ENCODE measurements at places on chromosomes 7 and 10.

DNA sequence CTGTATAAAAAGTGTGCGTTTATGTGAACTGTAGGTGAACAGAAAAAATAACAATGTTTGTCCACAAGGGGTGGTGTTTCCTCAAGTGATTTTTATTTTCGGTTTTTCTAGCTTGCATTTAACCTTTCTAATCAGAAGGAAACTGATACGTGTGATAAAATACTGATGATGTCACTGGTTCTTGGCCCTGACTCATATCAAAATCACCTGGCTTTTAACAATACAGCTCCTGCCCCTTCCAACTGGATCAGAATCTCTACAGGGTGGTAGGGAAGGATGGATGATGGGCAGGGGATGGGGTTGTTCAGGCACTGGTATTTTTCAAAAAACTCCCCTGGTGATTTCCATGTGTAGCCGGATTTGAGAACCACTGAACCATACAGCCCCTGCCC lies 10.9 kb downstream of the NPFFR1 start:
- no peak for DNase-seq

GRCh38 chr10:63525021-63525420 lies 3.8 kb downstream of the REEP3 start:
- DNase-seq, result no peak

DNA sequence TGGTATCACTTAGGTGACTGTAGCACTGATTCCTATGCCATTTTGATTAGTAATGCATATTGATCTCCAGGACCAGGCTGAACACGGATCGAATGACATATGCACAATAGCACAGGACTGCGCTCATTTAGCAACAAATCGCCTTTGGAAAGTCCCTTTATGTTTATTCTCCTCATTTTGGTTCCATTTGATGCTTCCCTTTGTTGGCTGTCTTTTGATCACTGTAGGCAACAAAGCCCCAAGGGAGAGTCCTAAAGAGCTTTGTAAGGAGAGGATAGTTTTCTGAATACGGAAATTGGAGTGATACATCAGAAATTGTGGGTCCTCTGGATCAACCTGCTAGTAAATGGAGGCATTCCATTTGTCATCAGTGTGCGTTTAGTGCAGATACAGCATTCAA lies 1111.4 kb downstream of the SORCS1 start:
- no peak for DNase-seq

GRCh38 chr10:48574817-48575380 lies 30.0 kb downstream of the ARHGAP22 start:
- no peak for DNase-seq

DNA sequence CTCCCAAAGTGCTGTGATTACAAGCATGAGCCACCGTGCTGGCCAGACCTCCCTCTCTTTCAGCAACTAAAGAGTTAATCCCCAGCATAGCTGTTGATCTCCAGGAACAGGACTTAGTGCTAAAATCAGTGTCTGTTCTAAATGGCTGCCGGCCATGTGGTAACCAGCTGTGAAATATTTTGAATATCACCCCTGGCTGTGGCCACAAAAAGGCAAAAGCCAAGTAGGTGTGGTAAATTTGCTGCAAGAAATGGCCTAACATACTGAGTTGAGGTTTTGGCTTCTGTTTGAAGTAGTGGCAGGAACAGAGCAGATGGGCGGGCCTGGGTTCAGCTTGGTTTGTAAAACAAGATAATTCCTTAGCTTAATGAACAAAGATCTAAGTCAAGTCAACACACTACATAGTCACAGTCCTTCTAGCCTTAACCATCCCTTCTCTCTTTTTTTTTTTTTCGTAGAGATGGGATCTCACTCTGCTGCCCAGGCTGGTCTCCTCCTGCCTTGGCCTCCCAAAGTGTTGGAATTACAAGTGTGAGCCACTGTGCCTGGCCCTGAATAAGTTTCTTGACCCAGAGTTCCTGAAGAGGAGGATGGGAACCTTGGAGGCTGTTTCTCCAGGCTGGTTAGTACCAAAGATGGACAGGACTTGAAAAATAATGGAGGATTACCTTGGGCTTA lies 22.7 kb upstream of the AGFG2 start:
- no peak for DNase-seq

Measured in GM12892 (cell line).